T-helper 2 cell (primary cell): ENCODE measurements at places on chromosomes 12 and 14.
A peak's percentile ranks its signal among the peaks of the same experiment; 100 is the strongest.

DNA sequence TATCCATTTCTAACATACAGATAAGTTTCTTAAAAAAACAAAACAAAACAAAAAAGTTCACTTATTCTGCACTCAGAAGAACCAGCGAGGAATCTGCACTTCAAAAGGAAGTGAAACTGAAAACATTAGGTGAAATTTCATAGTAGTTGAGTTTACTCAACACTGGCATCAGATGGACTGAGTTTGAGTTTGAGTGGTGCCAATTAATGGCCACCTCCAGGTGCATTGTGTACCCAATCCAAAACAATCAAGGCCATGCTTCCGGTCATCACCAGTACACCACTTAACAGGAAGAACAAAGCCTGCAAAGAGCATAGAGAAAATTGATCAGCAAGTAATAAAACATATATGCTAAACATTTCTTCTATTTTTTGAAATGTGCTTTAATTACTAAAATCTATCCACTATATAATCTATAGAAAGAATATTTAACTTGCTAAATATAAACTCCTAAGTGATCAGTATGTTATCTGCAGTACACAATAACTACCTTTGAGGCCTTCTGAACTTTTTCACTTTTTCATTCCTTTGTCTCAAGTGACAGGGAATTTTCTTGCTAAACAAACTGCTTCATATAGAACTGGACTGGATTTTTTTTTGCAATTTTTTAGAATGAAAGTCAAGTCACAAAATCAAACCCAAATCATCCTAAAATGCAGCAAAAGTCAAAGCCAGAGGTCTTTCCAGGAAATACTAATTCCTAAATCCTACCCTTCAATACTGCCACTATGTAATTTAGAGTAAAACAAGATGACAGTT, 11.5 kb downstream of the SLC38A2 start:
- DNase-seq, result no peak

- no peak for DNase-seq
Measured at GRCh38 chr14:65783576-65783975, 371.0 kb downstream of the FUT8 start.

DNA sequence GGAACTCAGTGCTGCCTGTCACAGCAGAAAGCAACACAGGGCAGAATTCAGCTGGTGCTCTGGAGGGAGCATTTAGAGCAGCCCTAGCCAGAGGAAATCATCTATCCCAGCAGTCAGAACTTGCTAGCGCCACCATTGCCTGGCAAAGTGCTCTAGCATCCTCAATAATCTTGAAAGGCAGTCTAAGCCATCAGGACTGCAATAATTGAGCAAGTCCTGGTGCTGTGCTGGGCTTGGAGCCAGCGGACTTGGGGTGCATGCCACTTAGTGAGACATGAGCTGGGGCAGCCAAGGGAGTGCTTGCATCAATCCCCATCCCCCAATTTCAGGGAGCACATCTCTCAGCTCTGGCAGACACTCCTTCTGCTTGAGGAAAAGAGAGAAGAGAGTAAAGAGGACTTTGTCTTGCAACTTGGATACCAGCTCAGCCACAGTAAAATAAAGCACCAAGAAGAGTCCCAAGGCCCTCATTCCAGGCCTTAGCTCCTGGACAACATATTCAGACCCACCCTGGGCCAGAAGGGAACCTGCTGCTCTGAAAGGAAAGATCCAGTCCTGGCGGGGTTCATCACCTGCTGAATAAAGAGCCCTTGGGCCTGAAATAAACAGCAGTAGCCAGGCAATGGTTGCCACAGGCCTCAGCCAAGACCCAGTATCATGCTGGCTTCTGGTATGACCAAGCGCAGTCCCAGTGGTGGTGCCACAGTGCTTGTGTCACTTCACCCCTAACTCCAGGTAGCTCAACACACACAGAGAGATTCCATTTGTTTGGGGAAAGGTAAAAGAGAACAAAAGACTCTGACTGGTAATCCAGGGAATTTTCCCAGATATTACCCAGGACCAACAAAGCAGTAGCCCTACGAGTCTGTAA, 44.5 kb upstream of the ZDHHC17 start:
- no peak for DNase-seq

DNA sequence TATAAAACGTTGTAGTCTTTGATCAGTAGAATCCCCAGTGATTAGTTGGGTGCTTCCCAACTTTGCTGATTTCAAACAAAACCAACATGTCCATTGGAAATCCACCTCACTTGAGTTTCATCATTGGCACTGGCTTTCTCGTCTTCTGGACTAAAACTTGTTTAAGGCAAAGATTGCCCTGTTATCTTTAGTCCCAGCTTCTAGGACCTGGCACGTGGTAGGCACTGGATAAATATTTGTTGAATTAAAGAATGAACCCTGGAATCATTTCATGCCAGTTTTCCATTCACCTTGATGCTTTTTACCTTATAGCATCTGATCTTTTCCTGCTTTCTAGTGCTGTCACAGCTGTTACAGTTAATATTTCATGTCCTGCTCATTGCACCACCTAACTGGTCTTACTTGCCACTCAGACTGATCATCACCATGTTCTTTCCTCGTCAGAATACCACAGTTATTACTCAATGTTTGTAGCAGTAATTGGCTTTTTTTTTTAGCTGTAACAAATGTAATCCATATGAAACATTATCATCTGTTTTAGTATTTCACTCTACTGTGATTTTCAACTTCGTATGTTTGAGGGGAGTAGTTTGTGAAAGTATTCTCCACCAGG, 7.3 kb upstream of the C12orf50 start:
- DNase-seq, result peak; percentile 16

GRCh38 chr14:69963966-69964365, 84.8 kb downstream of the SMOC1 start:
- DNase-seq, result no peak

GRCh38 chr12:111558107-111558376, 41.1 kb downstream of the ATXN2 start:
- no peak for DNase-seq

DNA sequence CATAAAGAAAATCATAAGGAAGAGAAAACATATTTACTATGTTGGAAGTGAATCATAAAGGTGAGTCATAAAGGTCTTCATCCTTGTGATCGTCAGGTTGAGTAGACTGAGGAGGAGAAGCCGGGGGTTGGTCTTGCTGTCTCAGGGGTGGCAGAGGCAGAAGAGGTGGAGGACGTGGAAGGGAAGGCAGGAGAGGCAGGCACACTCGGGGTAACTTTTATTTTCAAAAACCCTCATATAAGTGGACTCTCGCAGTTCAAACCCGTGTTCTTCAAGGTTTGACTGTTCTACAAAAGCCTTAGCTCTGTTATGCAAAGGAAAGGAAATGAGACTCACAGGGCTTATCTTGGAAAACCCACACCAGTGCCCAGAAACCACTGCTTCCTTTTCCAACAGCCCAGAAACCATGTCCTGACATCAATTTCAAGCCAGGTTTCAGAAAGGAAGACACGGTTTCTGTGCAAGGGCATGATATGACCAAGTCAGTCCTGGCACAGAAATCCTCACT, 14.0 kb downstream of the SMCO2 start:
- DNase-seq, result no peak
